ENCODE measurements at places on chromosomes 6 and 20.

DNA sequence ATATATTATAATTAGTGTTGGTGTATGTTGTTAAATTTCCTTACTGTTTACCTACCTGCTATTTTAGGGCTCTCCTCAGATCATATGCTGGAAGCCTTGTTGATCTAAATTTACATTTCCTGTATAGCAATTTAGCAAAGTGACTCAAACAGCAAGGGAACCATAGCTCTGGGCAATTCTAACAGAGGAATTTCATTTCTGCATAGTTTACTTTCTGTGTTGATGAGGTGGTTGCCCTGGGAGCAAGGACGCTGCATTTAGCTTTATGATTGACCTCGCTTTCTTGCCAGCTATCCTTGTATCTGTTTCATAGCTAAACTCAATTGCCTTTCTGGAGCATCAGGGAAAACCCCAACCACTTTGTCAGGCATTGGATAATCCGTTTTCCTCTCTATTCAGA lies 810.8 kb downstream of the GRIK2 start:
- DNase-seq: no peak

GRCh38 chr6:105488516-105489215 lies 85.8 kb upstream of the PREP start:
- peak; percentile 25 for DNase-seq

- no peak for DNase-seq
Measured at GRCh38 chr20:52427960-52428359, 236.4 kb upstream of the ZFP64 start.

GRCh38 chr20:57482796-57483195 lies 42.1 kb downstream of the CTCFL start:
- DNase-seq: no peak

DNA sequence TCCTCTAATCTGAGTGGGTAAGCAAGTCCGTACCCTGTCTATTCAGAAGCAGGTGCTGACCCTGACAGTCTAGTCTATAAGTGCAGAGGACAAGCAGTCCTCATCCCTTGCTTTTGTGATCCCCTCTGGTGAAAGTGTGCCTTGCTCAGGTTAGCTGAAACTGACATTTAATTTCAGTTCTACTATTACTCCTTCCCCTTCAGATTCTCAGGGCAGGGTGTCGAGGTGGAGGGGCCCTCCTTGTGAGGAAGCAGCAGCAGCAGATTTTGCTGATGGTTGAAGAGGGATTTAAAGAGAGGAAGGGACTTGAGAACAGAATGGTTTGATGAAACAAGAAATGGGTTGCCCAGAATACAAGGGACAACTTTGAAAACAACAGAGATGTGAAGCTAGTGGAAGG lies 309.3 kb downstream of the CLIC5 start:
- no peak for DNase-seq

Data from fibroblast of upper back skin (primary cell).